ENCODE measurements at places on chromosomes 3 and 15. TPM values are rescaled to one million over a fixed set of nuclear protein-coding genes. Genes with fewer than 3 reads are reported as not detected.
A peak's percentile ranks its signal among the peaks of the same experiment; 100 is the strongest.

DNA sequence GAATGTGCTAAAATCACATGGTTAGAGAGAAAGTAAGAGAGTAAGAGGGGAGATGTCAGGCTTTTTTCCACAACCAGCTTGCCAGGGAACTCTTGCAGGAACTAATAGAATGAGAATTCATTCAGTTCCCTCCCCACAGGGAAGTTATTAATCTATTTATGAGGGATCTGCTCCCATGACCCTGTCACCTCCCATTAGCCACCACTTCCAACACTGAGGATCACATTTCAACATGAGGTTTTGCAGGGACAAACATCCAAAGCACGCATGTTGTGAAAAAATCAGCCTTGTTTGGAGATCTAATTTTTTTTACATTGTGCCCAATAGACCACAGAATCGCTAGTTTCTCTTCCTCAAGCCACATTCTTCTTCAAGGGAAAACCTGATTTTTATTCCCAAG lies 904.0 kb downstream of the TBL1XR1 start:
- DNase-seq, result no peak

SNTN gene
- not detected for total RNA-seq

DNA sequence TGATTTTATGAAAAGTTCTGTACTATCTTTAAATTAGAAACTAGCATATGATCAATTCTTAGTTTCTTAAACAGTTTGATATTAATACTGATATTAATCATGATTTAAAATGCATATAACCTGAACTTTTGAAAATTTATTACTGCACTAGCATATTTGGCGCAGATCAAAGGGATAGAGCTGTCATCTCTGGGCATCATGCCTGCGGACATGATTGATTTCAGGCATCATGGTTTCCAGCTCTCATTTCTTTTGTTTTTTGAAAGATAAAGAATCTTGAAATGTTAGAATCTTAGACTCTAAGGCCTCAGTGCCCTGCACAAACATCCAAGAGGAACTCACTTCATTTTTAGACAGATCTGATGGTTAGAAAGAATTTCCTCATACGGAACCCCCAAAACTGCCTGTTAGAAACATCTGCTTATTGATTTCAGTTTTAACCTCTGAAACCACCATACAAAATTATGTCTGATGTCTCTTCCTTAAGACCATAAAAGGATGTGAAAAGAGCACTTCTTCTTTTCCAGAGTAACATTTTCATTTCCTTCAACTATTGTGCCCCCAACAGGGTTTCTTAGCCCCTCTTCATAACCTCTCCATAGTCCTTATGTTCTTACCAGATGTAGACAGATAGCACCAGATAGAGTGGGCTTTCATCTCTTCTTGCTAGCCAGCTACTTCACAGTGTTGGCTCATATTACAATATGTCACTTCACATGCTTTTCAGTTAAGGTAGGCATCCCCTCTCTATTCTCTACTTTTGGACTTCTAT lies 110.8 kb downstream of the BBX start:
- no peak for DNase-seq

DNA sequence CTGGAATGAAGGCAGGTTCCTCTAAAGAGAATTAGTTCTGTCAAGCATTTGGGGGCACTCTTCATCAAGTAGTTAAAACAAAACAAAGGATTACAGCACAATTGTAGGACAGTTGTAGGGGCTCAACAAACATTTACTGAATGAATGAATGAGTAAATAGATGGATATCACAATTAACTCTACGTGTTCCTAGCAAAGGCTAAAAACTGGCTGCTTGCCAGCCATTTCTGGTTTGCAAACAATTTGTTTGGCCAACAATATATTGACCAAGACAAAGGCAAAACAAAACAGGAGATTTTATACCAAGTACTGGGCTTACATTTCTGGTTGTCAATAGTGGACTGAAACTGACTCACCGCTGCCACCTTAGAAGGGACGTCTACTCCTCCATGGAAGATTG lies 116.8 kb downstream of the ZNF280D start:
- DNase-seq, result no peak

DNA sequence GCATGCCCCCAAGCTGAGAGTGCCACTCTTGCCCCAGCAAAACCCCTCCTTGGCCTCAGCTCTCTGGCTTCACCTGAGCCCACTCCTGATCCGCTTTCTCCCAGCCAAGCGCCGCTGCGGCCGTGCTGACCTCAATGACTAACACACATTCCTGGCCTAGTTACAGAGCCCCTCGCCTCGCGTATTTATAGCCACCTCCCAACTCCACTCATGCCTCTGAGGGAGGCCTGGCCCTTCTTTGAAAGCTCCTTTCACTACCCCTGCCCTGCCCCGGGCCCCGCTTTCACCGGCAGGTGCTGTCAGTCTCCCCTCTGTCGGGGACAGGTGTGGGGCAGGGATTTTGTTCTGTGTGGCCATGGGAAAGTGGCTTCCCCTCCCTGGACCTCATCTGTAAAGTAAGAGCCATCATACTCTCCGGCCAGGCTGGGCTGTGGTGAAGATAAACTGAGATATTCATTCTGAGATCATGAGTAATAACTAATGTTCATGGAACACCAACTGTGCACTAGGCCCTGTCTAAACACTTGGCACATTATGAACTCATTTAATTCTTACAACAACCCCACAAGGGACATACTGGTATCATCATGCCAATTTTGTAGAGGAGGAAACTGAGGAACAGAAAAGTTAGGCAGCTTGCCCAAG lies 13.2 kb upstream of the ATP2B2 start:
- peak; percentile 16 for DNase-seq

GRCh38 chr3:101567528-101568317 lies 6.1 kb downstream of the TRMT10C start:
- no peak for DNase-seq

- no peak for DNase-seq
These were observed 87.5 kb upstream of the LINGO1 start for GRCh38 chr15:77720173-77720572.

GRCh38 chr15:48794697-48795134 lies 16.2 kb downstream of the CEP152 start:
- peak; percentile 18 for DNase-seq

- DNase-seq, result no peak
These were observed 864 bp upstream of the NEO1 start for GRCh38 chr15:73051391-73051806.

DNA sequence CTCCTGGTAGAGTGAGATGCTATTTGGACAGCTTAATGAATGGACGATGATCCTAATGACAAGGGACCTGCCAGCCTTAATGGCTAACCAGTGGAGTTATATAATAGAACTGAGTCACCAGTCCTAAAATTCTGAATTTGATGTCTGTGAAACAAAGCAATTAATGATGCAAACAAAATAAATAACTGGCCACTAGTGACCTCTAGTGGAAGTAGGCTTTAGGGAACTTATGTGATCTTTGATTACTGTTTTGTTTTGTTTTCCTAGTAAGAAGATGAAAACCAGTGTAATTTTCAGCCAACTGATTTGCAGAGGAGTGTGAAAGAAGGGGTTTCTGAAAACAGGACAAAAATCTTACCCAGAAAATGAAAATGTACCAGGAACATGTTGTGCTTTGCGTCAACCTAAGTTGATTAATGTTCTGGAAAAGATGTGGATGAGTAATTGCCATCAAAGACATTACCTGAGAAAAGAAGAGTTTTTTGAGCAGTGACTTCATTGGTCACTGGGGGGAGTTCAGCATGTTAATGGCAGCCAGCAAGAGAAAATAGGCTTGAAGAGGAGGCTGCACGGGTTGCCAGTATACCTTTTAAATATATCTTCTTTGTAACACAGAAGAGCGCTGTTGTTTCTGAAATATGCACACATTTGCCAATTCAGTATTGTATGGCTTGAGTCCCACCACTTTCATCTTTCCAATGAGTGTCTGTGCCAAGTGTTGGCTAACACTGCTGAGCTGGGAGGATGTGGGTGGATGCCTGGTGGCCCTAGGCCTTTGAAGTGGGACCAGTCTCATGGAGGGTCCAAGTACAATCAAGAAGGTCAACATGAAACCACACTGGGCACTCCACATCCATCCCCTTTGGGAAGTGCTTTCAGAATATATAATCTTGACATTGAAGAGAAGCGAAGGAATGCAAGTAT lies 9.3 kb downstream of the VEPH1 start:
- DNase-seq, result peak; percentile 75

ARRDC4 gene
- total RNA-seq, result 79.9 TPM

GORASP1 gene
- 49.6 TPM for total RNA-seq

ZNF774 gene
- total RNA-seq, result 0.58 TPM

GRCh38 chr3:65875393-65876027 lies 163.2 kb downstream of the MAGI1 start:
- no peak for DNase-seq

- no peak for DNase-seq
These were observed 29.8 kb upstream of the TRIM59 start for GRCh38 chr3:160479376-160479775.

CPLX3 gene
- not detected for total RNA-seq

- DNase-seq, result no peak
These were observed 1.7 kb downstream of the TLR9 start for GRCh38 chr3:52223449-52224408.

All from stomach (tissue), 19 donors.